ENCODE measurements at places on chromosomes 5 and 9.

DNA sequence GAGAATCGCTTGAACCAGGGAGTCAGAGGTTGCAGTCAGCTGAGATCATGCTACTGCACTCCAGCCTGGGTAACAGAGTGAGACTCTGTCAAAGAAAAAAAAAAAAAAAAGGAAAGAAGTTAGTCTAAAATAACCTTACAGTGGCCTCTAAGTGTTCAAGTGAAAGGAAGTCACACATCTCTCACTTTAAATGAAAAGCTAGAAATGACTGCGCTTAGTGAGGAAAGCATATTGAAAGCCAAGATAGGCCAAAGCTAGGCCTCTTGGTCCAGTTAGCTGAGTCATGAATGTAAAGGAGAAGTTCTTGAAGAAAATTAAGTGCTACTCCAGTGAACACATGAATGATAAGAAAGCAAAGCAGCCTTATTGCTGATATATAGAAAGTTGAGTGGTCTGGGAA lies 38.1 kb downstream of the ITGA1 start:
- DNase-seq: no peak

GRCh38 chr5:180596668-180597231 lies 5.5 kb upstream of the SCGB3A1 start:
- no peak for DNase-seq

DNA sequence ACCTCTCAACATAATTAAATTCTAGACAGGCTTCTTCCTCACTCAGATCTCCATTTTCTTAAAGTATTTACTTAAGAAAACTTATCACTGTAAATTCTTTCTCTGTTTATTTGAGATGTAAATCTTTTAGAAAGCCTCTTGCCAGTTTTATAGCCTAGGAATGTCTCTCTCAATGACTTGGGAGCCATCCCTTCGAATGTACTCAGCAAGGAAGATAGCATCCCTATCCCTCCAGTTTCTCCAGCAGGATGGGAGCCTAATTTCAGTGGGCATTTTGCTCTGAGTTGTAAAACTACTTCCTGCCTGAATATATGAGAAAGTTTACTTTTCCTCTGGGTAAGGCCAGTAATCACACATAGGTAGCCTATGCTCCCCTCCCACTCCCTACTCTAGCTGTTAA lies 558.5 kb upstream of the ARRDC3 start:
- no peak for DNase-seq

DNA sequence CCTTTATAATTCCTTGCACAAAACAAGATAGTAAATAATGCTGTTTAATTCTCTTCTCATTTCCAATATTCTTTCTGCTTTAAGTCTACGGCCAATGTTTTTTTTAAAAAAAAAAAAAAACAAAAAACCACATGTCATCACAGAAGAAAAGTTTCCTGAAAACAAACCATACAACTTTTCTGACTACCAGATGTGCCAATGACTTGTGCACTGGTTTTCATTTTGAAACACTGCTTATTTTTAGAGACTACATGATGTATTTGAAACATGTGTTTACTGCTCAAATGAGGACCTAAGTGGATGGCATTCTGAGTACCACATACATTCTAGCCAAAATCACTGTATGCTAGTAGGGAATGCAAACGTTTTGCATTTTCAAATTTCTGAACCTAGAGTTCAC lies 167.9 kb downstream of the GLIS3 start:
- no peak for DNase-seq

- no peak for DNase-seq
Measured at GRCh38 chr5:116765441-116765840, 190.8 kb upstream of the SEMA6A start.

GRCh38 chr9:81559709-81560108 lies 129.6 kb downstream of the TLE1 start:
- no peak for DNase-seq

DNA sequence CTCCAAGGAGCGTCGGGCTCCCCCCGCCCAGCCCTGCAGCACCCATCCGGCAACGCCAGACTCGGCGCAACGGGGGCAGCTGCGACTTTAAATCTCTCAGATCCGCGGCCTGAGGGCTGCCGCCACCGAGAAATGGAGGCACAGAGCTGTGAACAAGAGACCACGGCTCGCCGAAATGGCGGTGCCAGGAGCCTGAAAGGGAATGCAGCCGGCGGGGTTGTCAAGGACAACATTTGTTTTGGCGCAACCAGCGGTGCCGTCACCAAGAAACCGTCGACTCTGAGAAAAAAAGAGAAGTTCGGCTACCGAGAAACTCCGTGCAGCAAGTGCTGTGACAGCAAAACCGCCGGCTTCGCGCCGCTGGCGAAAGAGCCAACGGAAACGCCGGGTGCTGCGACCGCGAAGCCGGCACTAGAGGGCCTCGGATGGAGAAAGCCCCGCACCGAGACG lies 2.1 kb upstream of the ANXA2R start:
- DNase-seq: no peak

DNA sequence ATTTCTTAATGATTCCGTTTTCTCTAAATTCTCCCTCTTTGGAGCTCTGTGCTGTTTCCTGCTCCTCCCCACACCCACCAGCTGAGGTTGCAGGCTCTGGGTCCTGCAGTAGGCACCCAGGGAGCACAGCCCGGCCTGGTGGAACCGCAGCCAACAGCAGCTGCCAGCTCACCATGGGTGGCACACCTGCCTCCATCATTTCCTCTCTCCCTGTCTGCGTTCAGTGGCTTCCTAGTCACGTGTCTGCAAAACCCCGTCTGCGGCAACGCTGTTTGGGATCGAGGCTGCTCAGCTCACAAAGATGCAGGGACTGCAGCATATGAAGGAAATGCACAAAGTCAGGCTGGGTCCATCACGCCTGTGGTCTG lies 367.8 kb downstream of the IRX2 start:
- no peak for DNase-seq

DNA sequence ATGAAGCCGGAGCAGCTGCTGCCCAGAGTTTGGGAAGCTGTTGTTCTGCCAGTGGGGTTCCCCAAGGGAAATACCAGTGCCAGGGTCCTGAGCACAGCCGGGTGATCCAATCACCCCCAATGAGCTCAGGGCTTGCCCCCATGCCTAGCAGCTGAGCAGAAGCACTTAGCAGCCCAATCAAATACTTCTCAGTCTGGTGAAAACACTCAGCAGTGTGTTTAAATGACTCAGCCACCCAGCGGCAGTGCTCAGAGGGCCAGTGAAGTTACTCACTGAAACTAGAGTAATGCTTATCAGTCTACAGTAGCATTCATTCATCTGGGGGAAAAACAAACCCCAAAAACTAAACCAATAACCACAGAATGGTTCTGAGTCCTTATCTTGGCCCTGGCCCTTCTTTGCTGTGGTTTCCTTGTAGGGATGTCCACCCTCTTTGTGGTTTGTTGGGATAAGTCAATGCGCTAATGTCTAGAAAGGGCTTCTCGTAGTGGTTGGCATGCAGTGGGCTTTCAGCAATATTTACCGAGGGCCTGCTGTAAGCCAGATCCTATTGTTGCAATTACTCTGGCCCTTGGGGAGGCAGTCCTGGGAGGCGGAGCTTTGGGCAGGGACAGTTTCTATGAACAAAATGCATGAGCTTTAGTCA lies 43.1 kb downstream of the LHX2 start:
- no peak for DNase-seq

DNA sequence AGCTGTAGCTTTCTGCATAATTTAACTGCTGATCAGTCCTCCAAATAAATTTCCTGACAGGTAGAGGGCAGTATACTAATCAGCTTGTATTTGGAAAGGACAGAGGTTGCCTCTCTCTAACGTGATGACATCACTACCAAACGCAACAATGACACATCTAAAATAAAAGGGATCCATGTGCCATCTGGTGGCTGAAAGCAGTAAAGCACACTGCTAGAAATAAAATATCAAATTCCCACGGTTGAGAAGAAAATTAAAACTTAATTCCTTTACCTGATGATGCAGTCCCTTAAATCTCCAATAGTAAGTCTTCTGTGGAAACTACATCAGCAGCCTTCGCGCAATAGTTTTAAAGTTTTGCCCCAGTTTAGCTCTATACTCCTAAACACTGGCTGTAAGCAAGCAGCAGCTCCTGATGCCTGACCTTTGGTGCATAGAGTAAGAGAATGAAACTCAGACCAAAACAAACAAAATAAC lies 54.5 kb downstream of the DIAPH1 start:
- peak; percentile 10 for DNase-seq

GRCh38 chr9:117787746-117788145 lies 83.5 kb downstream of the TLR4 start:
- DNase-seq: no peak

- DNase-seq: no peak
Measured at GRCh38 chr9:88732128-88732527, 197.2 kb downstream of the NXNL2 start.

DNA sequence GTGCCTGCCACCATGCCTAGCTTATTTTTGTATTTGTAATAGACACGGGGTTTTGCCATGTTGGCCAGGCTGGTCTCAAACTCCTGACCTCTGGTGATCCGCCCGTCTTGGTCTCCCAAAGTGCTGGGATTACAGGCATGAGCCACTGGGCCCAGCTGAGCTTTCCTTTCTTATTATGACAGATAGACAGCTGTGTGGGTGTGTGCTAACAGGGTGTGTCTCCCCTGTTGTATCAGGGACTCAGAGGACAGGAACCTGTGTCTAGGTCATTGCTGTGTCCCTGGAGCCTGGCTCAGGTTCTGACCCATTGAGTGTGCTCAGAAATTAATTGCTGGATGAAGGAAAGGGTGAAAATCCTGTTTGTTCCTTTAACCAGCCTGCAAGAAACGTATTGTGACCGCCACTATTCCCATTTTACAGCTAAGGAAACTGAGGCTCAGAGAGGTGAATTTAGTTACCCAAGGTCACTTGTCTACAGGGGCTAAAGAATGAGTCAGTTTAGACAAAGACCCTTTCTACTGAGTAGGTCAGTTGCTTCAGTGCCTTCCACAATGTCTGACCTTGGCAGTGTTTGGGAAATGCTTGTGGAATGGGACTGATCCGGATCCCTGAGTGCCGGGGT lies 16.8 kb downstream of the NCS1 start:
- no peak for DNase-seq

- no peak for DNase-seq
Measured at GRCh38 chr5:94976853-94977252, 308.0 kb downstream of the MCTP1 start.

GRCh38 chr5:157177953-157178352 lies 2.7 kb upstream of the ITK start:
- DNase-seq: no peak

DNA sequence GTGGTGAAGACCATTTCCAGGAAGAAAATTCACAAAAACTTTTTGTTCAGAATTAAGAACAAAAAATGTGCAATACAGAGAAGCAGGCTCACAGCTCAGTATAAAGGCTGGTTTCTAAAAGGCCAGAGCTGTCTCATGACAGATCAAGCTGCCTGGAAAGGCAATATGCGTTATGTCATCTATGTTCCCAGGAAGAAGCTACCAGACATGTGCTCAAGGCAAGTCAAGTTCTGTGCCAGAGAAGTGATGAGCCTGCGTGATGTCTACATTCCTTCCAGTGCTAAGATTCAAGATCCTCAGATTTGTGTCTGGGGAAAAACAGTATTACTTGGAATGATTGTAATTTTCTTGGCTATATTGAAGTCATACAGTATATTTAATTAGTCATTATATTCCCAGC lies 104.3 kb downstream of the PDE4D start:
- DNase-seq: no peak

DNA sequence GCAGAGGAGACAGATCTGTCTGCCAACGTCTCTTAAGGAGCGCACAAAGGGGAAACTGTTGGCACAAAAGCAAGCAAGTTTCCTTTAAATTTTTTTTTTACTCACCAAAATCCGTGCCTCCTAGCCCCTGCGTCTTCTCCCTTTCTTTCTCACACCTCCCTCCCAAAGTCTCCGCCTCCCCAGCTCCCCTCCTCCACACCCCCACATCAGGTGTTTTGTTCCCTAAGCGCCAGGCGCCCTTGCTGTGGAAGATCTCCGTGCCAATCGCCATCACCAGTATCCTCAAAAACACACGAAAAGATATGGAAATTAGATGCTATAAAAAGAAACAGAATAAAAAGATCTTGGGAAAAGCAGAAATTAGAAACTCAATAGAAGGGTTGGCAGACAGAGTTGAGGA lies 87.6 kb downstream of the DRD1 start:
- no peak for DNase-seq

DNA sequence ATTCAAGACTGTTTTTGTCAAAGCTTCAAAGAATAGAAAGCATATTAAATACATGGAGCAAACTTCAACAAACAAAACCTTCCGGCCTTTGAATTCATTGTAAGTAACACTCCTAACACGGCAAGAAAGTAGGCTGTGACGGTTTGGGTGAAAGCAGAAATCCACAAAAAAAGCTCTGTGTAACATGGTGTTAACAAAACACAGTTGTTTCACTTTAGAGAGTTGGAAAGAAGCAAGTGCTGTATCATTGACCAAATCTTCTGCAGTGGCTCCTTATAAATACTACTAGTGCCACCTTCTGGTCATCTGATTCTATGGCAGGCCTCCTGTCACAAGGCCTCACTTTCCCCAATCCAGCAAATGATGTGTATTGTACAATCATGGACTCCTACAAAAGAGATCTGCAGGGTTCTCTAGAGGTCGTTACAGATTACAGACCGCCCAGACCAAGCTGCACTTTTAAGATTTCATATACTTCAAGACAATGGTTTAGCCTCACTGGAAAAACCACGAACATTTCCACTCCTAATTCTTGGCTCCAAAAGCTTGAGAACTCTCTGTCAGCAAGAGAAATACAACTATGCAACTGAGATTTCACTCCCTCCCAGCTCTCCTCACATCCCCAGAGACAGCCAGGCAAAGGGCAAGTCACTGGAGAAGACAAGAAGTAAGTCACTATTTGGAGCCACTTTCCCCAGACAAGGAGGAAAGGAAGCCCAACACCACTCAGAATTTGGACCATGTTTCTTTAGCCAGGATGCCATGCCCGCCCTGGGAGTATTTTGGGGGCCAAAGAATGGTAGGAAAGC lies 196.2 kb downstream of the DTWD2 start:
- no peak for DNase-seq

- DNase-seq: no peak
Measured at GRCh38 chr9:92432972-92433548, 8.8 kb upstream of the OMD start.

DNA sequence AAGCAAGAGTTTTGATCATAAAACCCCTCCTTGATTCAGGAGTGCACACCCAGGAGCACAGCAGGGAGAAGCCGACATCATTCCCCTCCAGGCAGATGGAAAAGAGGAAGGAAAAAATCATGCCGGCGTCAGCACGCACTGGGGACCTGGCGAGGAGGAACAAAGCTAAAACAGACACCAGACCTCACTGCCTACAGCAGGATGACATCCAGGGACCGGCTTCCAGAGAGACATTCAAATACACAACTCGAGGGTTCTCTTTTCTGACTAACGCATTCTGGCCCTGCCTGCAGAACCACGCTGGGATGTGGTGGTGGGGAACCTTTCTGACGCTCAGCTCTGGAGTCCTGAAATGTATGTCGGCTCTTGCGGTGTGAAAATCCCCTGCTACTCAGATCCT lies 2.7 kb downstream of the UBAC1 start:
- no peak for DNase-seq

Data from stimulated activated CD4-positive, alpha-beta T cell treated with anti-CD3 and anti-CD28 coated beads, Interleukin-1b, Interleukin-23, amount 100 ng/mL, for 1 hour (primary cell).